Skeletal muscle cell (primary cell): ENCODE measurements at places on chromosomes 16 and 17.

DNA sequence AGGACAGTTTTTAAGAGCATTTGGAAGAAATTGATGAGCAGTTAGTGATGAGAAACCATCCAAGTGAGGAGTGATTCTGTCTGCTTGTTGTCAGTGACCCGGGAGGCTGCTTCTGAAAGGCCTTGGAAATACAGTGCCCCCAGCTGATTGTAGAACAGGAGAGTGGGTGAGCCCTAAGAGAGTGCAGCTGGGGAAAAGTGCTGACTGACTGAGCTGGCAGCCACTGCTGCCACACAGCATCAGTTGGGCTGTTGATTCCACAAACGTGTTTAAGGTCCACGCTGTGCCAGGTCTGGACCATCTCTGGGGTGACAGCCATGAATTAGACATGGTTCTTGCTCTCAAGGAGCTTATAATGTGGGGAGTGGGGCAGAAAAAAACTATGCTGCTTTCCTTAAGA, 18.9 kb downstream of the NUP93 start:
- DNase-seq, result no peak

DNA sequence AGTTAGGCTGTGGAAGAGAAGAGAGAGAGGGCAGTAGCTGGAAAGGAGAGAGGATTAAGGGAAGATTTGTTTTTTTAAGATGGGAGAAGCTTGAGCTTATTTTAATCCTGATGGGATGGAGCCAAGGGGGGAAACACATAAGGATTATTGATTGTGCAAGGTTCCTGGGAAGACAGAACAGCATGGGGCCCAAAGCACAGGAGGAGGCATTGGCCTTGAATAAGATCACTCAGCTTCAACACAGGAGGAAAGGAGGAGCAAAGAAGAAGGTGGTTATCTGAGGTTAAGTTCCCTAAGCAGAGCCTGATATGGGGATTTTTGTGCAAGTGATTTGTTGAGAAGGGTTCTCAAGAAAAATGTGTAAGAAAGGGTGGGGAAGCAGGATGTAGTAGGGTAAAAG, 169.8 kb downstream of the ABCC12 start:
- no peak for DNase-seq

DNA sequence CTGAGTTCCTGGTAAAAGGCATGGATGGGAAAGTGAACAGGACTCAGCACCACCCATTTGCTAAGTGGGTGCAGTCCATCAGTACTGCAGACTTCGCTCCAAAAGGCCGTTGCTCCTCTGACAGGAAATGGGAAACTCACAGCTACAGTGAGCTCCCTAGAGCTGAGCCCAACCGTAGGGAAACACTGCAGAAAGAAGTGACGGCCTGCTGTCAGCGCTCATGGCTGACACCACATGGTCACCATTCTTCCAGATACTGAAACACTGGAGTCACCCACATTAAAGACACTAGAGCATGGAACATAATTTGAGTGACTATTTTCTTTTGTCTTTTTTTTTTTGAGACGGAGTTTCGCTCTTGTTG, 31.9 kb downstream of the UBE2O start:
- DNase-seq, result no peak

GRCh38 chr17:50902372-50903353, 36.5 kb upstream of the TOB1 start:
- DNase-seq, result no peak

DNA sequence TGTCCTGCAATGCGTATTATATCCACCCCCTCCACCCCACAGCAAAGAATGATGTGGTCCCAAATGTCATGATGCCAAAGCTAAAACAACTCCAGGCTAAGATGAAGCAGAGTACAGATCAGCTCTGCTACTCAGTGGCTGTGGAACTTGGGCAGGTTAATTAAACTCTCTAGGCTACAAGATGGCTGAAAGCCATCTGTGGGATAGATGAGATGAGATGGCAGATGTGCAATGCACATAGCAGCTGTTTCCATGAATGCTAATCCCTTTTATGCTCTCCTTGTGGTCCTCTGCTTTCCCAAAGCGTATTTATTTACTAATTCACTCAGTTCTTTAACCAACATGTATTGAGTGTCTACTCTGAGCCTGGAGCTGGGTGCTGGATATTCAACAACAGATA, 114.4 kb downstream of the GRIN2A start:
- no peak for DNase-seq

DNA sequence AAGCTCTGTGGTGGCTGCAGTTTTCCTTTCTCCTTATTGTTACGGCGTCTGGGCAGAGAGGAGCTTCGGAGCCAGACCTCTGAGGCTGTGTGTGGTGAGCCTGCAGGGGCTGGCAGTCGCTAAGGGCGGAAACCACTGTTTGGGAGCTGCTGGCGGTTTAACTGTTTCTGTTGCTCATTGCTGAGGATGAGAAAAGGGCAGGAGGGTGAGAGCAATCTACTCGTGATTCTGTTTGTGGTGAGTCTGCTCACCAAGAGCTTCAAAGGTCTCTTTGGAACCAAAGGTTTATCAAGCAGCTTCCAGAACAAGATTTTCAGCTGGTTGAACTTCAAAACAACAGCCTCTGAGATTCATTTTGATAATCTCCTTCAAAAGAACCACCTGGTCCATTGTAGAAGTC, 143.9 kb downstream of the ANKFN1 start:
- no peak for DNase-seq

- no peak for DNase-seq
Observed at GRCh38 chr17:12021623-12022140, 1.0 kb downstream of the MAP2K4 start.

GRCh38 chr16:81808933-81809480, 29.9 kb downstream of the PLCG2 start:
- DNase-seq, result no peak

- DNase-seq, result no peak
Observed at GRCh38 chr16:81071805-81072204, 5.2 kb downstream of the C16orf46 start.

- DNase-seq, result no peak
Observed at GRCh38 chr16:88116121-88116520, 164.9 kb downstream of the BANP start.

DNA sequence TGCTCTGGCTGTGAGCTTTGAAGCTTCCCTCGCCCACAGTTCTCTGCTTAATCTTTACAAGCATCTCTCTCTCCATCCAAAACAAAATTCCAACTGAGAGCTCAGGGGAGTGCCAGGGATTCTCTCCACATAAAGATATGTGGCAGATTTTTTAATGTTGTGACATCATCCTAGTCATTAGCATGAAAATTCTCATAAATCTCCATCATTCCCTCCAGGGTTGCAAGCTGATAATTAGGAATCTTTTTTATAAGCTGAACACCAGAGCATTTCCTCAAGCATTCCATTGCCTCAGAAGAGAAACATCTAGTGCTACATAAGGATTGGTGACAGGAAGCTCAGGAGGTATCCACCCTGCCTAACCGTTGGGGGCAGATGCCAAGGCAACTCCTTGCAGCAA, 82.4 kb upstream of the DNAH9 start:
- DNase-seq, result no peak

DNA sequence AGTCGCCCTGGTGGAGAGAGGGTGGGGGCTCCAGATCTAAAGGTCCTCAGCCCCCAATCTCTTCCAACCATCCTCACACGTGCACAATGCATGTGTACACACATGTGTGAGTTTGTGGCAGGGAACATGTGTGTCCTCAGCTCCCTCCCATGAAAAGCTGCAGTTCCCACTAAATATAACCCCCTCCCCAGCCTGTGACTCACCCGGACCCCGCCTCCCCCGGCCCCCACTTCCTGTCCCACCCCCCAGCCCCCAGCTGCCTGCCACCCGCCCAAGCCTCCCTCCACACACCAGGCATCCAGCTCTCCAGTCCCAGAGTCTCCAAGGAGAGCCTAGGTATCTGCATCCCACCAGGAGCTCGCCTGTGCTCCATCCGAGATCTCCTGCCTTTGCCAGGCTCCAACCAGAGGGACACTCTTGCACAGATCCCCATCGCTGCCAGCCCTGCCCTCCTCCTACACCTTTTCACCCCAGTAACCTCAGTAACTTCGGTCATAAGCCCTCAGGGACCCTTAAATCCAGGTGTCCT, 3.9 kb downstream of the DLG4 start:
- DNase-seq, result no peak
